ENCODE measurements at places on chromosomes 13 and 19.
A peak's percentile ranks its signal among the peaks of the same experiment; 100 is the strongest.

- DNase-seq: no peak
Measured at GRCh38 chr19:18283338-18283737, 1.9 kb upstream of the JUND start.

DNA sequence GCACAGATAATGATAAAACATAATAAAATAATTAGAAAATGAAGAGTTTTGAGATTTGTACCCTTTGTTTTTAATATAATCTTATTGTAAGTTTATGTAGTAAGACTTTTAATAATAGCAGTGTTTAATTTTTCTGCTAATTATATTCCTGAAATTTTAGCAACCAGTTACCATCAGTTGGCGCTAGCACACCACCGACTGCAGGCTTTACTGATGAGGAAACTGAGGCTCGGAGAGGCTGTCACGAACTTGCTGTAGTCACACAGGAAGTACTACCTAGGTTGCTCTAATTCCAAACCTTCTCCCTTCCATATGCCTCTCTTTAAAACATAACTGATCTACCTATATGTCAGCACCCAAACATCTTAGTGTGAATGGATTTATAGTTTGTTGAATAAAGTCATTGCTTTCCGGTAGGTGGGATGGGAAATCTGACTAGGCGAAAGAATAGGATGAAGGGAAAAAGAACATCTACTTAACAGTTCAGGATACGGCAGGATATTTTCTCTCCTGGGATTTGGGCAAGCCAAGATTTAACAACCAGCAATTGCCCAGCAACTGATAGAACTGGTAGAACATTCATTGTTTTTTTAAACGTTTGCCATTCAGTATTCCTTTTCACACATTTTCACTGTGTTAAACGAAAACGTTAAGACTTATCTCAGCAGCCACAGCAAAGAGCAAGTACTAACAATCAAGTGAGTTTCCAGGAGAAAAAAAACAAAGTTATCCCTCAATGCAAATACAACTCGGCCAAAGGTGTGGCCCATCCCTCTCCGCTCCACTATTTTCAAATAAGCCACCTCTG is 822 bp upstream of the RFXAP start:
- DNase-seq: no peak

DNA sequence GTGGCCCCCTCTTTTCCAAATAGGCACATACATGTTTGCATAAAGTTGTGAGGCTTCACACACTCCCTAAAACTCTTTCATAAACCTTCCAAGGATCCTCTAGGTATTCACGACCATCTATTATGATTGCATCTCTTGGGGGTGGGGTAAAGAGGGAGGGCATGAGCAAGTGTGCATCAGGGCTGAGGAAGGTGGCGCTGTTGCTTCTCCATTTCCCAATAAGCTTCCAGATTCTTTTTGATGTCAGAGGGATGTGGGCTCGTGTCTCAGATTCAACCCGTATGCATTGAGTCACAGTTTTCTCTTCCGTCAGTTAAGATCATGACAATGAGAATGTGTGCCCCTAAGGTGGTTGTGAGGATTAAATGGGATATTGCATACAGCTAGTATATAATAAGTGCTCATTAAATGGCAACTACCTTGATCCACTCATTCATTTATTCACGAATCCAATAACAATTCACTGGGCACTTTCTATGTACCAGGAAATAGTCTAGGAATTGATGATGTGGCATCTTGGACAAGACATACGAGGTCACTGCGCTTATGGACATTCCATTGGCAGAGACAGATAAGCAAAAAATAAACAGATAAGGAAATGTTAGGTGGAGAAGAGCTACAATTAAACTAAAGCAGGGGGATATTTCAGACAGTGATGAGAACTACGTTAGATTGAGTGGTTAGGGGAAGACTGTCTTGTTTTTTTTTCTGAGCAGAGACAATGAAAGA is 10.3 kb downstream of the CYP2B6 start:
- DNase-seq: no peak

DNA sequence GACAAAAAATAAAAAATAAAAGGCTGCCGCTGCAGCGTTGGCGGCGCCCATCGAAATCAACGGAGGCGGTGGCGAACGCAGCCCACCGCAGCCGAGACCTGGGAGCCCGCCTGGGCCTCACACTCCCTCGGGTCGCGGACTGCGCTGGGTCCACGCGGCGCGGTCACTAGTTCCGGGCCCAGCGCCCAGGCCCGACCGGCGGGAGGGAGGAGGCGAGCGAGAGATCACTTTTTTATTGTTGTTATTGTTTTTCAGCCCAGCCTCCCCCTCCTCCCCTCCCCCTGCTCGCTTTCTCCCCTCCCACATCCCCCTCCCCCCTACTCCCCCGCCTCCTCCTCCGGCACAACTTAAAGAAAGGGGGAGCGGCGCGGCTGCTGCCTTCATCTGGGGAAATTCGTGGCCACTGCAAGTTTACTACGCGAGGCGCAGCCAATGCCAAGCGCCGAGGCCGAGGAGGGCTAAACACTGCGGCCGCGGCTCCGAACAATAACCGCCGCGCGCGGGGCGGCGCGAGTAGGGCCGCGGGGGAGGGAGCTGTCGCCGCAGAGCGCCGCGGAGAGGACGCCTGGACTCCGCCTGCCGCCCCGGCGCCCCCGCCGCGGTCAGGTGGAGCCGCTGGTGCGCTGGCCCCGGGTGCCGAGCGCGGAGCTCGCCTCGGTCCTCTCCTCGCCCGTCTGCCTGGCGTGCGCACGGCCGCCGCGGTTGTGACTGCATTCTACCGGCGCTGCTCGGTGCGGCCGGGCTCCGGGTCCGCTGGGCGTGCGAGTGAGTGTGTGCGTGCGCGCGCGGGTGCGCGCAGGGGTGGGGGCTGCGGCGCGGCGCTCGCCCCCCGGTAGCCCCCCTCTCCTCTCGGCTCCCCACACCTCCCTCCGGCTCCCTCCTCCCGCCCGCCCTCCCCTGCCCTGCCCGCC is 505 bp upstream of the ZIC2 start:
- DNase-seq: no peak

DNA sequence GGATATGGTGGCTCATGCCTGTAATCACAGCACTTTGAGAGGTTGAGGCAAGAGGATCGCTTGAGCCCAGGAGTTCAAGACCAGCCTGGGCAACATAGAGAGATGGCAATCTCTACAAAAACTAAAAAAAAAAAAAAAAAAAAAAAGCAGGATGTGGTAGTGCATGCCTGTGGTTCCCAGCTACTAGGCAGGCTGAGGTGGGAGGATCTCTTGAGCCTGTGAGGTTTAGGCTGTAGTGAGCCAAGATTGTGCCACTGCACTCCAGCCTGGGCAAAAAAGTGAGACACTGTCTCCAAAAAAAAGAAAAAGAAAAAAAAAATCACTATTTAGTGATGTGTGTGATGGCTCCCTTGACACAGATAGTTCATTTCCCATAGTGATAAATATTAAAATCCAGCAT is 365.0 kb upstream of the NBEA start:
- no peak for DNase-seq

DNA sequence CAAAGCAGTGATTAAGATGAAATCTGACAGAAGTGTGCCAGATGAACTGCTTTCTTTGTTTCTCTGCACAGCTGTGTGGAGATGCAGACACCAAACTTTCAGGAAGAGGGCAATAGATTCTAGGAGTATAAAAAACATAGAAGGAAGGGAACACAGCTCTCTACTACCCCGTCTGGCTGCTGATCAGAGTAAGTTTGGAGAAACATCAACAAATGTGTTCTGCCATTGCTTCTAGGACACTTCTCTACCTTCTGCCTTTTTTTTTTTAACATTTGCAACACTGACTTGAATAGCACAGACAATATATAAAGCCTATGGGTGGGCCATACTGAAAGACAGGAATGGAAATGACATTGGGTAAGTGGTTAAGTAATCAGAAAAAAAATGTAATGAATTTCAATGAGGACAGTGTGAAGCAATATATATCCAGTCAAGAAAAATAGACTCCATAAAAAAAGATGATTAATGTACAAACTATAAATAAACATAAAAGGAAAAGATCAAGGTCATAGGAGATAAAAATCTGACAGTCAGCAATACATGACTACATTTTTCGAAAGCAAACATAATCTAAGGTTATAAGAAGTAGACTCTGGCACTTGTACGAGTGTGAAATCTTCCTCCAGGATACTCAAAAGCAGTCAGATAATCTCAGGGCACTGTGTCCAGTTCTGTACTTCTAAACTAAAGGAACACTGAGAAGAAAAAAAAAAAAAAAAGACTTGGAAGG is 21.4 kb downstream of the NUFIP1 start:
- DNase-seq: peak; percentile 18

DNA sequence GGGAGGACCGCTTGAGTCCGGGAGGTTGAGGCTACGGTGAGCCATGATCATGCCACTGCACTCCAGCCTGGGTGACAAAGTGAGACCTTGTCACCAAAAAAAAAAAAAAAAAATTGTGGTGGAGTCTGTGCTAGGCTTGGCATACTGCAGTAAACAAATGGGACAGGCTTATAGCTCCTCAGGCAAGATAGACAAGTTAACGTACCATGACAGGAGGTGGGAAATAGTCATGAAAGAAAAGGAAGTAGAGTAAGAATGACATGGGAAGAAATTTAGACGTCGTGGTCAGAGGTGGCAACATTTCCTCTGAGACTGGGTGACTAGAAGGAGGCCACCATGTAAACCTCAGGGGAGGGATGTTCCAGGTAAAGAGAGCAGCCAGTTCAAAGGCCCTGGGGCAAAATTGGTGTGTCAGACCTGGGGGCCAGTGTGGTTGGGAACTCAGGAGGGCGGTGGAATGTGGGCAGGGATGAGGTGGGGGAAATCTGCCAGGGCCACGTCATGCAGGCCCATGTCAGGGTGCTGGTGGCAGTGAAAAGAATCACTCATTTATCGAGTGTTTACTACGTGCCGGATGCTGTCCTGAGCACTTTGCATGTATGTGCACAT is 5.6 kb downstream of the SNRPA start:
- DNase-seq: no peak

DNA sequence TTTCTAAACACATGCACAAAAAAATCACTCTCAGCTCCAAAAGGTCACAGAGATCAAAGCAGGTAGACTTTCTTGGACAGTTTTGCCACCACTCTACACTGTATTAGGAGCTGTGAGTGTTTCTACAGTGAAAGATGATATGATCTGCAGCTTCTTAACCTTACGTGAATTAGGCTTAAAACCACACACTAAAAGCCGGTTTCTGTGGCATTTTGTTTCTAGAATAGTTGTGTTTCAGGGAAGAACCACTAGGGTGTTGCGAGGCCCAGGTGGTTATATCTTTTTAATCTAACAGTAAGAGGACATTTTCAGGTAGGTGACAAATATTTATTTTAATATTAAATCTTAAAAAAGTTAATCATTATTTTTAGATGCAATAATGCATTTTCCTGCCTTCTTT is 216.4 kb downstream of the KLF5 start:
- no peak for DNase-seq

DNA sequence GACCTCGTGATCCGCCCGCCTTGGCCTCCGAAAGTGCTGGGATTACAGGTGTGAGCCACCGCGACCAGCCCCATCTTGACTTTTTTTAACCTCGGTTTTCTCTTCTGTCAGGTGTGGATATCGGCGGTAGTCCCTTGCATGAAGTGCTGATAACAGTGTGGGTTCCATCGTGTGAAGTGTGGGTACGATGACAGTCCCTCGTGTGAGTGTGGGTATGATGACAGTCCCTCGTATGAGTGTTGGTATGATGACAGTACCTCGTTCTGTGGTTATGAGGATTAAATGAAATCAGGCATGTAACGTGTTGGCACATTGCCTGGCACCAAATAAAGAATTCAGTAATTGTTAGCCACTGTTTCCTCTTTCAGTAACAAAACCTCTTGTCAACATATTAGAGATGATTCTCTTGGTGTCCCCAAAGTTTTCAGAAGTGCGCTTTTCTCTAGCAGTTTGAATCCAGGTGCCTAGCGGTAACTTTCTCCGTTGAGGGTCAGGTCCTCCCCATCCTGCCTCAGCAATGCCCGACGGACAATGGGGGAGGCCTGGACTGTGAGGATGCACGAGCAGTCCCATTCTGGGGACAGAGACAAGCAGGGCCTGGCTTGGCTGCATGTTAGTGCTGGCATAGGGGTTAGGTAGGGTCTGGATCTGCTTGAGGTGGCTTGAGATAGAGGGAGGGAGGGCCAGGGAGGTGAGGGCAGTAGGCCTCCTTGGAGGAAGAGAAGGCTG is 15.3 kb downstream of the GATAD2A start:
- no peak for DNase-seq

GRCh38 chr13:113152984-113153809 is 5.3 kb upstream of the PROZ start:
- no peak for DNase-seq

GRCh38 chr19:5753743-5754142 is 30.8 kb downstream of the PRR22 start:
- DNase-seq: no peak

DNA sequence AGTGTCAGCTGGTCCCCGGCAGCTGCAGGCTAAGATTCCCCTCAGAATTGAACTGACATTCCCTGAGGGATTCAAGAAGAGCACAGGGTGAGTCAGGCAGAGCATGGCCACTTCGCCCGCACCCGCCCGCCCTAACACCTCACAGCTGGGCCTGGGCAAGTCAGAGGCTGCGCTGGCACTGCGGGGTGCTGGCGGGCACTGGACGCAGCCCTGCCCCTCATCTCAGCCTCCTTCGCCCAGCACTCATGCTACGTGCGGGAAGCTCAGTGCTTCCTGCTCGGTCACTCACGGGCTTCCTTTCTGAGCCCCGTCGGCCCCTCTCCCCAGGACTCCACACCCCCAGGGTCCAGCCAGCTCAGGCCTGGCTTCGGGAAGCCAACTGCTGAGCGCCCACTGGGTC is 56.9 kb downstream of the MLLT1 start:
- no peak for DNase-seq

DNA sequence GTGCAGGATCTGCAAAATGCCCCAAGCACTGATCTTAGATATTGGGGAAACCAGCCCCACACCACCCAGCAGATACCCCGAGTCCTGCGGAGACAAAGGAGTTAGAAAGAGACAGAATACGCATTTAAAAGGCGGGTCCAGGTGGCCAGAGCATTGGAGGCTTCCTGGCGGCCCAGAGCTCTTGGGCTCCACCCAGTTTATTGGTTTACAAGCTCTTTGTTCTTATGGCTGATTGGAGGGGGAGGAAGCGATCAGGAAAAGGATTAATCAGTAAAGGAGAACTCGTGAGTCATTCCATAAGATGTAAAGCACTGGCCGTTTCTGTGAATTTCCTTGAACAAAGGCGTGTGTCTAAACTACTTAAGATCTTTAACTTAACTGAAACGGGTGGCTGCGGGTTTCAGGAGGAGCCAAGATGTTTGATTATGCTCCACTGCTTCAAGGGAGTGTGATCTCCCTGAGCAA is 926 bp downstream of the ZNF587 start:
- no peak for DNase-seq

DNA sequence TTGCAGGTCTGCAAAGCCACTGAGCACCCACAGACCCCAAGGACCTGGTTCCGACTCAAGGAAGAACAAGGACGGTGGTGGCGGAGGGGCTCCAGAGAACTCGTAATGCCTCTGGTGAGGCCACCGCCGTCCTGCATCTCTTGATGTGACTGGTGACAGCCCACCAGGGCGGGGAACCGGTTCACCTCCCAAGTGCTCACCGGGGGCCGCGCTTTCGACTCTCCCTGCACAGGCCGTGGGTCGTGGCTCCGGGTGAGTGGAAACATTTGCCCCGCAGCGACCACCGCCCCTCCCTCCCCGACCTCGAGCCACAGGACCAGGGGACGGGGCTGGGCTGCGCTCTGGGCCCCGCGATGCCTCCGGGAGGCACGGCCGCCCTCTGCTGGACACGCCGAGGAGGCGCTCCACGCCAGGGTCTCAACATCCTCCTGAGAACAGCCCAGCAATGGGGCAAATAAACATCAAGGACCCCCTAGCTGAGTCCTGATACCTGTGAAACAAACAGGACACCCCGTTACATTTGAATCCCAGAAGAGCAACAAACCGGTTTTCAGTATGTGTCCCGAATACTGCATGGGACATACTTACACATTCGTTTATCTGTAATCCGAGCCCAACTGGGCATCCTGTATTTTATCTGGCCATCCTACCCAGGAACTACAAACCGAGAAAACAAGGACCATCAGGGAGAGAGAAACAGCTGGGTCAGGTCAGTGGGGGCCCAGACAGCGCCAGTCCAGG is 3.9 kb upstream of the PLPP2 start:
- DNase-seq: peak; percentile 81

Measured in AG08396 (cell line).